ENCODE measurements at places on chromosomes 6 and 20.

DNA sequence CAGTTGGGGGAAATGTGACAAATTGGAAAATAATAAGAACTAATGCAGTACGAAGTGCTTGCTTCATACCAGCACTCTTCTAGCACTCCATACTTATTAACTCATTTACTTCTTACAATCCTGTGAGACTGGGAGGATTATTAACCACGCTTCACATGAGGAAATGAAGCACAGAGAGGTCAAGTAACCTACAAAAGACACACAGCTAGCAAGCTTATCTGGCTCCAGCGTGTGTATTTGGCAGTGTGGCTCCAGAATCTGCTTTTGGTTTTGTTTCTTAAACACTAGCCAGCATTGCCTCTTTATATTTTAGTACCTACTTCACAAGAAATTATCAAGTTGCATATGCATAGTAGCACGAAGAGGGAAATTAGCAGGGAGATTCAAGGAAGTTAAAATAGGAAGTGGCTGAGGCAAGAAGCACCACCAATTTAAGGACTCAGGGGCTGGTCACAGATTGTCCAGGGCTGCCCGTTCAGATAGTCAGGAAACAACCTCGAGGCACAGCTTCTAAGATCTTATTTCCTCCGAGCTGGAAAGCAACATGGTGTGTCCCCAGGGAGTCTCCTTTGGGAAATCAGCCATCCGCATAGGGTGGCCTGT is 302.7 kb upstream of the PRDM1 start:
- DNase-seq: no peak

DNA sequence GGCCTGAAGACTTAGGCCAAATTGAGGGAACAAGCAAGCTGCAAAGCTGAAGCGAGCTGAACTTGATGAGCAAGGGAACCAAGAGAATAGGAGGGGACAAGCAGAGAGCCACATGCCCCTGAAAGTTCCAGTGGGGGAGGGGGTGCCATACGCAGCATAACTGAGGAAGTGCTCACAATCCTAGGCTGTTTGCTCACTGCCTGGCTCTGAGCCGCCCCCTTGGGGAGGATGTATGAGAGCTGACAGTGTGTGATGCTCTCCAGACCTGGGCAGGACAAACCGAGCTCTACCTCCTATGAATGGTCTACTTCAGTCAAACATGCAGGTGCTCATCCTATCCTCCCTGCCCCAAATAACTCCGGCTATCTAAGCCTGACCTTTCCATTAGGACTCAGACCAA is 52.1 kb downstream of the FAXC start:
- no peak for DNase-seq

DNA sequence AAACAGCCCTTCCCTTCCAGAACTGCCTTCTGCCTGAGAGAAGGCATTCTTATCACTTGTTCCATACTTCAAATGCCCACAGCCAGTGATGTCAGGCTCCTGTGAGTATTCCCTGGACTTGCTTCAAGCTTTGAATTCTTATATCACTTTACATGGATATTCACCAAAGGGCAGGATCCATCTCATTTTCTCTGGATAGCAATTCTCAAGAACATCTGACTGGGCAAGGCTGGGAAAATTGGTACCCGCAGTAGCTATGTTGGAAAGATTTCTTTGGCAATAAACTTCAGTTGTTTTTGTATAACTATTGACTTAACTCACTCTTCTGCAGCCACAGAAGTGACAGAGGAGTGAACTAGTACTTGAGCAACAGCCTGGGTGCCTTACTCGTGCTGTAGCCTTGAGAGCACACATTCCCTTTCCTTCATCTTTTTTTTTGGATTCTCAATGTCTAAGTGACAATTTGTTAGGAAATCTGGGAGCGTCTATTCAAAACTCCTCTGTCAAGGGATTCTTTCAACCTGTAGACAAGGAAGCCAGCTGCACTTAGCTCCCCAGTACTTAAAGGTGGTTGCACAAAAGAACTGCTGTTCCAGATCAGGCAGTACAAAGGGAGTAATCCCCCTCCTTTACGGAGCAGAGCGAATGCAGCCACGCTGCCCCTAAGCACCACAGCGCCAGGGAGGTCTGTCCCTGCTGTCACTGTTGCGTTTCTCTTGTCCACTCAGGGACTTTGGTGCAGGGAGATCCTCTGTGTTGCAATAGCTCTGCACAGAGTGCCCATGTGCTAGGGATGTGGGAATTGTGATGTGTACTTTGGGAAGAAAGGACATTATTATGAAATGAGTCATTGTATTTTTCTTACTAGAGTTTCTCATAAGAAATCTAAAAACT is 69.6 kb downstream of the JAG1 start:
- DNase-seq: no peak

GRCh38 chr20:36051318-36052116 is 83.1 kb downstream of the CNBD2 start:
- DNase-seq: peak; percentile 25

DNA sequence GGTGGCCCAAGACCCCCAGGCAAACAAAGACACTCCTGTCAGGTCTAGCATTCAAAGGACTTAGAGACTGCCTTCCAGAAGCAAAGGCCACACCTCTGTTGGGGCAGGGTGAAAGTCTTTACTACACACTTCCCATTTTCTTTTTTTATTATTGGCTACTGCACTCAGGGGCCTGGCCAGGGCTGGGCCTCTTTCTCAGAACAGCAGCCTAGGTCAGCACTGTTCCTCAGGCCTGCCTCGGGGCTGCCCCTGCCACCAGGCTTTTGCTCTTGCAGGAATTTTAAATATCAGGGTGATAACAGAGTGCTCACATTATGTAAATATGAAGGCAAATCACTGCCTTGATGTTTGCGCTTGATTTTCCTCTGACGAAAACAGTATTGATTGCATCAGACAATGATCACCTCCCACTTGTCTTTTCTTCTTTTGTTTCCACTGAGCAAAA is 18.5 kb downstream of the GSTA4 start:
- DNase-seq: peak; percentile 12

GRCh38 chr6:27837625-27838057 is 74.6 kb downstream of the OR2B2 start:
- DNase-seq: peak; percentile 80

DNA sequence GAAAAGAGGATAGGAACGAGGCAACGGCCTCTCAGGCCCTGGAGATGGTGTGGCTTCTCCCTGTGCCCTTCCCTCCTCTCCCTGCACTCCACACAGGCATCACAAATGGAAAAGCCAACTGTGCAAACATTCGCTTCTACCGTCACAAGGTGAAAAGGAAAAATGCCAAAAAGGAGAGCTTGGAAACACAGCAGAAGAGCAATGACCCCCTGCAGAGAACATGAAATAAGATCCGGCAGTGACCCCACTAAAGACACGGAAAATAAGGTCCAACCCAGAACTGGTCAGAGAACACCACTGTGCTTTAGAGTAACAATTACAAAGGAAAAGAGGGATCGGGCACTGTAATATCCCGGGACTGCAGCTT is 63.0 kb downstream of the SLC22A23 start:
- DNase-seq: peak; percentile 92

- peak; percentile 32 for DNase-seq
Observed at GRCh38 chr6:57267586-57268293, 45.6 kb upstream of the RAB23 start.

DNA sequence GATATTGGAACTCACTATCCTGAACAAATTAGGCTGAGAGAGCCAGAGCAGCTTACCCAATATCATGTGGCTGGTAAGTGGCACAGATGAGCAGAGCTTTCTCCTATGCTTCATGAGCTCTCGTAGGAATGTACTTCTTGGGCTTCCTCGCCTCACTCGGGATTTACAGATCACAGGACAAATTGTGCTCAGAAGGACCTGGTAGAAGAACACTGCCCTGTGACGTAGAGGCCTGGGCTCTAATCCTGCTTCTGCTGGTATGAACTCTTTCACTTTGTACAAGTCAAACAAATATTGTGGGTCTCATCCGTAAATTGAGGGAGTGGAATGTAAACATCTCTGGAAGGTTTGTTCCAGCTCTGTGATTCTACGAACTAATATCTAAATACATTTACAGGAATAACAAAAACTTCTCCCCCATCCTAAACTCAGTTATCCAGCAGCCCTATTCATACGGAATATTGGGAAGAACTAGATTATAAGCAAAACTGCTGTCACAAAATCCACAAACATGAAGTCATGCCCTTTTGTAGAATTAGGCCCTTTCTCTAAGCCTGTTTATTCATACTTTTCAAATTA is 187.6 kb downstream of the CLIC5 start:
- DNase-seq: no peak

Measured in NCI-H146 (cell line).